ENCODE measurements at places on chromosomes 12 and 14.
A peak's percentile ranks its signal among the peaks of the same experiment; 100 is the strongest.

- no peak for DNase-seq
These were observed 211.0 kb downstream of the RBM19 start for GRCh38 chr12:113755098-113755497.

- peak; percentile 24 for DNase-seq
These were observed 42.2 kb upstream of the MANSC4 start for GRCh38 chr12:27822076-27822712.

DNA sequence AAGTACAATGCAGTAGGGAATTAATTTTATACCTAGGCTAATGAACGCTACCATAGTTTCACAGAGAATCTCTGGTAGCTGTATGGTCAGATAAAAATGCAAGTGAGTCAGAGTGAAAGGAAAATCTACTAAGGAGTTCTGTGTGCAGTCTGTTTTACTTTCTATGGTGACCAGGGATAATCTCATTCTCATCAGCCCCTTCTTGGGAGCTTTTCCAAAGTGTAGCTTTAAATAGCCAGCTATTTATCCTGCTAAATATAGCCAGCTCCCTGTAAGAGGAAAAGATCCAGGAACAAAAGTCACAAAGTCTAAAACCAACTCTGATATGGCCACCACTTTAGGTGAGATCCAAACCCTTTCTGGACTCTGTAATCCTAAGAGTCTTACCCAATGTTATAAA lies 75.5 kb downstream of the TMEM116 start:
- DNase-seq: no peak

DNA sequence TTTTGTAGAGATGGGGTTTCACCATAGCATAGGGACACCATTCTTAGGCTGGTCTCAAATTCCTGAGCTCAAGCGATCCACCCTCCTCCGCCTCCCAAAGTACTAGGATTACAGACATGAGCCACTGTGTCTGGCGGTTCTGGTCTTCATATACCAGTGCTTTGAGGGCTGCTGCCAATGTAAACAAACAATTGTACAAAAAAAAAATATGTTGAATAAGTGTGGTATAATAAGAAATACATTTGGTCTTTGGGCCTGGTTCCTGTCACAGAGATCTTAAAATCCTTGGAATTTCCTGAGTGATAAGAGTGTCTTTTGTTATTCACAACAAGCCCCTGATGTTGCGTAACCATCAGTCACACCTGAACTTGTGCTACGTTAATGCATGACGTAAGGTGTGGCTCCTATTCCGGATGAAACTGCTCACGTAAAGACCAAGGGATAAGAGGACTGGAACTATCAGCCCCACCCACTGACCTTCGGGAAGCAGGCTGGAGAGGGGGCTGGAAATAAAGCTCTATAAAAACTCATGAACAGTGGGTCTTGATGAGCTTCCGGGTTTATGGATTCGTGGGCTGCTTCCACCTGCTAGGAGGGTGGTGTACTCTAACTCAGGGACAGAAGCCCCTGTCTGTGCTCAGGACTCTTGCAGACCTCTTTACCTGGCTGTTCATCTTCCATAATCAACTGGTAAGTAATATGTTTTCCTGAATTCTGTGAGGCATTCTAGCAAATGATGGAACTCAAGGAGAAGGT lies 16.5 kb upstream of the RIMKLB start:
- no peak for DNase-seq

Measured in stimulated activated CD8-positive, alpha-beta memory T cell treated with anti-CD3 and anti-CD28 coated beads, Interleukin-12 subunit alpha, Interleukin-12 subunit beta, amount 100 ng/mL, for 4 hours (primary cell).